Foreskin keratinocyte (primary cell): ENCODE measurements at places on chromosomes 2 and 18. TPM values are rescaled to one million over a fixed set of nuclear protein-coding genes. Genes with fewer than 3 reads are reported as not detected.

POTEI gene
- not detected in 2 replicates for total RNA-seq

C1GALT1C1L gene
- total RNA-seq: 0.11 TPM in 1 of 2 replicates, not detected in the other

PROC gene
- total RNA-seq: 0.32 and 0.82 TPM in 2 replicates

WIPF1 gene
- total RNA-seq: 5.2 and 5.8 TPM in 2 replicates

TTC21B gene
- 9.8 and 12.0 TPM in 2 replicates for total RNA-seq

CAPN13 gene
- not detected in 2 replicates for total RNA-seq

SPATA3 gene
- not detected in 2 replicates for total RNA-seq

CYS1 gene
- 0.11 and 0.20 TPM in 2 replicates for total RNA-seq

MRO gene
- not detected in 2 replicates for total RNA-seq

TRPM8 gene
- 0.20 TPM in 1 of 2 replicates, not detected in the other for total RNA-seq

PLGLB2 gene
- 0.24 TPM in 1 of 2 replicates, not detected in the other for total RNA-seq
